ENCODE measurements at places on chromosomes 11 and 22.

DNA sequence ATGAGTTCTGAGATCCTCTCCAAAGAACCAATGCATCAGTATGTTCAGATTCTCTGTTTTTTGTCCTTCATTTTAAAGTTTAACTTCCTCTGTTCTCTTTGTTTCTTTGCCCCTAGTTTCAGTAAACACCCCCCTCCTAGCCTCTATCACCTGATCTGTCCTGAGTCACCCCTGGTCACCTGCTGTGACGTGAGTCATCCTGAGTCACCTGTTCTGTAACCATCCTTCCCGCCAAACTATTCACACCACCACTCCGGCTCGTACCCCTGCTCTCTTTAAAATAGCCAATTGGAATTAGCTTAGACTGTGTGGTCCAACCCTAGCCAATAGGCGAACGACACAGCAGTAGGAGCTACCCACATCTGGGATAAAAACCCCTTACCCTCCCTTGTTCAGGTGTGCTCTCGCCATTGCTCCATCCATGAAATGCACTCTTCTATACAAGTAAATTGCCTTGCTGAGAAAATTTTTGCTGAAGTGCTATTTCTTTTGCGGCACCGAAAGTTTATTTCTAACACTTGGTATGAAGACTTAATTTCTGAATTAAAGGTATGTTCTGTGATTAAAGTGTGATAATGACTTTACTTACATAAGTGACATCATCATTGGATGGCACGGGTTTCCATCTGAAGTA is 318.4 kb downstream of the AASDHPPT start:
- no peak for DNase-seq

- DNase-seq = no peak
Measured at GRCh38 chr11:112448806-112449205, 188.1 kb upstream of the PLET1 start.

DNA sequence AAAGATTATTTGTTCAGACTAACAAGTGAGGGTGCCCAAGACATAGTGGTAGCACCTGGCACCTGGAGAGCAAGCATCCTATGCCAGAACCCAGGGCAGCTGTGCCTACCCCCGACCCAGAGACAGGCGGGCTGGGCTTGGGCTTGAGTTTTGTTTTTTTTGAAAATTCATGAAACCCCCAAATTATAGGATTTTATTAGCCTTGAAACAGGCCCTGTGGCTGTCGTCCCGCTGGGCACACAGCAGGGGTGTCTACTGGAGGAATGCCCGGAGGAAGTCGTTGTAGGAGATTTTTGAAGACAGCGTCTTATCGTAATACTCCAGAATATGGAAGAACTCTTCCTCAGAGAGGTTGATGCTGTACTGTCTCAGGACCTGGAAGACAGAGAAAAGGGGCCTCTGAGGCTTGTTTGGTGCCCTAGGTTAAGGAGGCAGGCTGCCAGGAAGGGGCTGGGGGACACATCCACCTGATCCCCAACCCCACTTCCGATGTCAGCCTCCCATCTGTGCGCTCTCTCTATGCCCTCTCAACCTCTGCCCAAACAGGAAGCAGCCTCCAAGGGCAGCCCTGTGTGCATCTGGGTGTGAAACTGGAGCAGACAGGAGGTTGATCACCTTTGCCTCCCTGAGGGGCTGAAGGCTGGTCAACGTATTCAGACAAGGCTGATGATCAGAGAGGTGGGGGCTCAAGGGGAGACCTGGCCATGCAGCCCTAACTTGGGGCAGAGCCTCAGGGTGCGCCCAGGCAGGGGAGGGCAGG is 117.0 kb downstream of the MPPED1 start:
- no peak for DNase-seq

DNA sequence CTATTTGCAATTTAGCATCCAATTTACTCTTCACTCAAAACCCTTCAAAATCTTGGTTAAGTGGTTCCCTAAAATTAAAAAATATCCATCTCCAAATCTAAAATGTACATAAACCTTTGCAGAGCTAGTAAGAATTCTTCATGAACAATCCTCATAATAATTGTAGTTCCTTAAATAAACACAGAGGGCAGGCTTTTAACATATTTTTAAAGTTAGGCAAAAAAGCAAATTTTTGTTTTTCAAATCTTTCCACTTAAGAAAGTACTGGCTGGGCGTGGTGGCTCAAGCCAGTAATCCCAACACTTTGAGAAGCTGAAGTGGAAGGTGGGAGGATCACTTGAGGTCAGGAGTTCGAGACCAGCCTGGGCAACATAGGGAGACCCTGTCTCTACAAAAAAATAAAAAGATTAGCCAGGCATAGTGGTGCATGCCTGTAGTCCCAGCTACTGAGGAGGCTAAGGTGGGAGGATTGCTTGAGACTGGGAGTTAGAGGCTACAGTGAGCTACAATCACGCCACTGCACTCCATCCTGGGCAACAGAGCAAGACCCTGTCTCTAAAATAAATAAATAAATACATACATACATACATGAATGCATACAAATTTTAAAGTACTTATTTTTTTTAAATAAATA is 25.1 kb upstream of the PLAAT3 start:
- DNase-seq = no peak

- no peak for DNase-seq
Measured at GRCh38 chr11:44823006-44823405, 96.2 kb downstream of the TSPAN18 start.

- DNase-seq = no peak
Measured at GRCh38 chr22:30089655-30089974, 9.4 kb downstream of the HORMAD2 start.

All from HFF-Myc (cell line).